ENCODE measurements at places on chromosomes 5 and 9. TPM values are rescaled to one million over a fixed set of nuclear protein-coding genes. Genes with fewer than 3 reads are reported as not detected.
A peak's percentile ranks its signal among the peaks of the same experiment; 100 is the strongest.

GRCh38 chr5:125227333-125228095, 481.1 kb upstream of the ZNF608 start:
- DNase-seq, result no peak

GRCh38 chr5:115461506-115462290, 82.9 kb downstream of the FEM1C start:
- DNase-seq, result no peak

UBE2B gene
- polyA plus RNA-seq, result 75.5 TPM

- DNase-seq, result no peak
Observed at GRCh38 chr5:74622122-74622521, 18.4 kb downstream of the ENC1 start.

- no peak for DNase-seq
Observed at GRCh38 chr5:98341038-98342032, 432.1 kb upstream of the RGMB start.

PCDHGC4 gene
- not detected for polyA plus RNA-seq

DNA sequence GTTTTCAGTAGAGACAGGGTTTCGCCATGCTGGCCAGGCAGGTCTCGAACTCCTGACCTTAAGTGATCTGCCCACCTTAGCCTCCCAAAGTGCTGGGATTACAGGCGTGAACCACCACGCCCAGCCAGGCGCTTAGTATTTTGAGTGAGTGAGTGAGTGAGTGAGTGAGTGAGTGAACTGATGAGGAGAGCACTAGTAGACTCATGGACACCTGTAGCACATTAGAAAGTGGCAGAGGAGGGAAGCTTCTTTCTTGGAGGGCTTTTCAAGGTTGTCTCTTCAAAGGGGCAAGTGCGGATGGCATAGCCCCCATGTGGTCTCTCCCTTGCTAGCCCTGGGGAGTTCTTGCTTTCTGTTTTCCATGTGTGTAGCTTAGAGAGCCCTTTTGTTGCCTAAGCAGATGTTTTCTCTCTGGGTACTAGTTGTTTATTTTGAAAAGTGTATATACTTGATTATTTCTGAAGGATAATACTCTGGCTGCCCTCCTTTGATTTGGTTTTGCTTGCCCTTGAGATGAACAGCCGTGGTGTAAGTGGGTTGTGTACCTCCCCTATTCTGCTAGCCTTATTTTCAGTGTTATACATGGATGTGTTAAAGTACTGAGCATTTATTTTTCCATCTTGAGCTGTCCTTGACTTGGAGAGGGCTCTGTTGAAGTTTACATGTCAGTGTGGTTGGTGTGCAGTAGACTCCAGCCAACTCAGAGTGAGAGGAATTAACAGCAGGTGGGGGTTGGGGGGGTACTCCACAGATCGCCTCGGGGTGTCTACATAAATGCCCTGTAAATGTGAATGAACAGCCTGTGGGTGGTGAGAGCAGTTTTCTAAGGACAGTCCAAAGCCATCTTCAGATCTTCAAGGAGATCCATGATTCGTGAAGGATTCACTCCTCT, 35.5 kb downstream of the PRRC2B start:
- no peak for DNase-seq

NUTM2G gene
- polyA plus RNA-seq, result not detected

- no peak for DNase-seq
Observed at GRCh38 chr9:106321394-106322180, 541.4 kb upstream of the ZNF462 start.

- DNase-seq, result no peak
Observed at GRCh38 chr9:78860801-78861475, 564.0 kb downstream of the PSAT1 start.

DNA sequence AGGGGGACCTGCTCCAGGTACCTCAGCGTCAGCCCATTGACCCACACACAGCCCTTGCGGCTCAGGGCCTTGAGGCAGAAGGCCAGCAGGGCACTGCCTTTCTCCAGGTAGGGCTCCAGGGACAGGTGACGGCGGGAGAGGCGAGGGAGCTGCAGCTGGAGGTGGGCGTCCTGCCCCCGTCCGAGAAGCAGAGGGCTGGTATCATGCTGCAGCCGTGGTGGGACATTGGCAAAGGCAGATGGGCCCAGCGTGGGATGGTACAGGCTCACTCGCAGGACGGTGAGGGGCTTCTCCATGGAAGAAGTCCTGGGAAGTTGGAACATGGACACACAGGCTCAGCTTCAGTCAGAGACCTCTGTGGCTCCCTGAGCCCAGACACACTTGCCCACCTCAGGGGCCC, 2.5 kb upstream of the DCANP1 start:
- no peak for DNase-seq

- DNase-seq, result peak; percentile 62
Observed at GRCh38 chr5:133423618-133424282, 188.6 kb downstream of the FSTL4 start.

DNA sequence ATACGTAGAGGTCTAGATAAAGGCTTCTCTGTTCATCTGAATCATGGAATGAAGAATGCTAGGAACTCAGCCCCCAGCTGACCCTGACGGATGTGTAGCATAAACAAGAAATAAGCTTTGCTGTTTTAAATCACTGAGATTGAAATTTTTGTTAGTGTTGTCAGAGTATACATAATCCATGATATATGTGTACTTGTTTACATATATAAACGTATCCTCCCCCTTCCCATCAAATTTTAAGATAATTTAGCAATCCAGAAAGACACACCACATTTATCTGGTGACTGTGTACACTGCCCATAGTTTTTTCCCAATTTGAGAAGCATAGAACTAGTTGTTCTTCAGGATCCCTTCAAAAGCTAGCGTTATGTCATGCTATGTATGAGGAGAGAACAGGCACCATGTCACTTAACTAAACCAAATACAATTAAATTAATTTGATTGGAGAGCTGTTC, 80.8 kb upstream of the OSMR start:
- no peak for DNase-seq

- DNase-seq, result no peak
Observed at GRCh38 chr5:123960526-123960925, 448.5 kb downstream of the CSNK1G3 start.

All from naive B cell (primary cell).